Spinal cord (tissue), 10 donors: ENCODE measurements at places on chromosomes 2 and 18.

GRCh38 chr2:43950383-43951008 lies 45.3 kb downstream of the LRPPRC start:
- H3K4me1 ChIP-seq, result no peaks in the 10 kb centered on the region
- H3K27me3 ChIP-seq, result no peaks in the 10 kb centered on the region
- no peak overlapping the region for H3K4me3 ChIP-seq
- H3K36me3 ChIP-seq, result peaks cover 12% of the 10 kb centered on the region
- DNase-seq, result no peak

- no peaks in the 10 kb centered on the region for H3K36me3 ChIP-seq
- no peaks in the 10 kb centered on the region for H3K27me3 ChIP-seq
- peaks cover 6% of the 10 kb centered on the region for H3K4me1 ChIP-seq
- H3K27ac ChIP-seq, result no peak overlapping the region
- H3K4me3 ChIP-seq, result no peak overlapping the region
Measured at GRCh38 chr2:104939570-104940217, 85.8 kb downstream of the POU3F3 start.

GRCh38 chr2:160210599-160211138 lies 10.6 kb upstream of the ITGB6 start:
- H3K27ac ChIP-seq, result no peak overlapping the region
- H3K27me3 ChIP-seq, result no peaks in the 10 kb centered on the region
- peaks cover 10% of the 10 kb centered on the region for H3K4me1 ChIP-seq
- no peak for DNase-seq
- no peak overlapping the region for H3K4me3 ChIP-seq

DNA sequence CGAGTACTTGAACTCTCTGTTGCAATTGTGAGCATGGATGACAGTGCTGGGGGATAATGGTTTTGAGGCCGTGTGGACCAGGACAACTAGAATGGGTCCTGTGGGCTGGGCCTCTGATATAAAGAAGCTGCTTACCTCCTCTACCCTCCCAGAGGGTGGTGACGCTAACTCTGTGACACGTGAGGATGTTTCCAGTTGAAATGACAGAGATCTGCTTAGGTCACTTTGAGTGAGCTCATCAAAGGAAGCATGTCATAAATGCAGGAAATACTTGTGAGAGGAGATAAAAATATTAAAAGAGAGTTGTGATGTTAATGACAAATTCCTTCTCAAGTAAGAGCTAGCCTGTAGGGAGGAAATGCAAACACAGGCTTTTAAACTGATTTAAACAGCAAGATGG lies 16.4 kb downstream of the RMC1 start:
- DNase-seq, result no peak
- no peaks in the 10 kb centered on the region for H3K4me1 ChIP-seq
- no peak overlapping the region for H3K4me3 ChIP-seq
- no peaks in the 10 kb centered on the region for H3K27me3 ChIP-seq
- peaks cover 62% of the 10 kb centered on the region for H3K36me3 ChIP-seq

DNA sequence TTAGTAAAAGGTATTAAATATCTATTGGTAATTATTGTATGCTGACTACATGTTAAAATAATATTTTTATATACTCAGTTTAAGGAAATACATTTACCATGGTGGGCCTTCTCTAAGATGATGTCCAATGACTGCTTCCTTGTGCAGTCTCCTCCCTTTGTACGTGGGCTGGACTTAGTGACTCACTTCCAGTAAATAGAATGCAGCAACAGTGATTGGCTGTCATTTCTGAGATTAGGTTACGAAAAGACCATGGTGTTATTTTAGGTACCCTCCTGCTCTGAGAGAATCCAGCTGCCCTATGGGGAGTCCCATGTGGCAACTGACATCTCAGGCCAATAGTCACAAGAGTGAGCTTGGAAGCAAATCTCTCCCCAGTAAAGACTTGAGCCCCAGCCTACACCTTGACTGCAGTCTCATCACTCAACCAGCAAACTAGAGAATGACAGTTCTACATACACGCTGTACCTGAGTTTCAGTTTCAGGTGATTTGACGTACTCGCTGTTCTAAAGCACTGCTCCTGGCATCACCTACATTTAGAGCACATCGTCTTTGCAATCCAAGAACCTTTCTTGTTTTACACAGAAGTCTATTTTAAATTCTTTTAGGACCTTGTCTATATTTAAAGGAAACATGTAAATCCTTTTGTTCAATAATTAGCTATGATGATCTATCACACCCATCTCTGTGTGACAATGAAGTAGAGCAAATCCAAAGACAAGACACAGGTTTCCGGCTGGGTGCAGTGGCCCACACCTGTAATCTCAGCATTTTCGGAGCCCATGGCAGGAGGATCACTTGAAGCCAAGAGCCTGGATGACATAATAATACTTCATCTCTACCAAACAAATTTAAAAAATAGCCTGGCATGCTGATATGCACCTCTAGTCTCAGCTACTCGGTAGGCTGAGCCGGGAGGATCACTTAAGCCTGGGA lies 87.2 kb downstream of the COBLL1 start:
- no peaks in the 10 kb centered on the region for H3K27me3 ChIP-seq
- no peaks in the 10 kb centered on the region for H3K36me3 ChIP-seq
- DNase-seq, result no peak
- H3K27ac ChIP-seq, result no peak overlapping the region
- no peak overlapping the region for H3K4me3 ChIP-seq
- no peaks in the 10 kb centered on the region for H3K4me1 ChIP-seq
